Fibroblast of the conjunctiva (primary cell): ENCODE measurements at places on chromosomes 5 and 9.
A peak's percentile ranks its signal among the peaks of the same experiment; 100 is the strongest.

DNA sequence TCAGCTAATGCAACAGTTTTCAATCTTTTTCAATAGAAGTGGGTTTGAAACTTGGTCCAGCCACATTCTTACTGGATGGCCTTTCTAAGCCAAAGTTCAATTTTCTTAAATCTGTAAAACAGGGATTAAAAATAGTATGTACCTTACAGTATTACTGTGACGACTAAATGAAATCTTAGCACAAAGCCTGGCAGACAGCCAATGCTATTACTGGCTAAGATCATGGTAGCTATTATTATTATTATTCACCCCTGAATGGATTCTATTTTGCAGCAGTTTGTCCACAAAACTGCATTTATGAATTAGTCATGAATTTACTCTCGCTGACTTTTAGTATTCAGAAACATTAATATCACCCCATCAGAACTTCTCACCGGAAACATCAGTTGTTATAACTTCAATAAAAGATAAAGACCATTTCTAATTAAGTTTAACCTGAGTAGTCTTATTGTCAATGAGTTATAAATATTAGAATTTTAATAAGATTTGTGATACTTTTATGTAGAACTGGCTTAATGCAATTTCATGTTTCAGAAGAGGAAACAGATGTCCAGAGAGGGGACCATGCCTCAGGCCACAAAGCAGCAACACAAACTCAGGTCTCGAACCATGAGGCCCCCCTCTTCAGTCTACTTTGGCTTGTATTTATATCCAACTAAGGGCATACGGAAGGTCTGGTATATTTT, 468.2 kb downstream of the ARHGEF28 start:
- DNase-seq, result peak; percentile 1

DNA sequence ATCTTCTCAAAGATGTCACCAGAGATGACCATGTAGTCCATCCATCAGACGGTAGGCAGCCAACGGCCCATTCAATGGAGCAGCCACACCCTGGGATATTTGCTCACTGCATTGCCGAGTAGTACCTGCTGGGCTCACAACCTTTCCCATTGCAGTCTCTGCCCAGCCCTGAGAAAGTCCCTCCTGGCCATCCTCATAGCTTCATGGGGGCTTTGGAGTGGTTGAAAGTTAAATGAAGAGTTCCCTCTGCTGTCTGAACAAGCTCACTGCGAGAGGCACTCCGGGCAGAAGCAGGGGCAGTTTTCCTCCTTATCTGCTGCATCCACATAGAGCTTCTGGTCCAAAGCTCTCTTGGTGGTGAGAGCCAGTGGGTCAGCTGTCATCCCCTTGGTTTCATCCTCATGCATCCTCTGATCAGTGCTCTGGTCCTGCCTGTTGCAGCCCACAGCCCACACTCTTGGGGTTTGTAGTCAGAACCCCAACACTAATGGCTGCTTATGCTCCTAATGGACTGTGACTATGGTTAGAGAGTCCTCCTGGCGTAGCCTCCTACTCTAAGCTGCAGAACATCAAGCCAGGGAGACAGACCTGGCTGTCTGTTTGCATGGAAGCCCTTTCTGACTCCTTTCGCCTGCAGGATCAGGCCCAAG, 23.3 kb downstream of the TNFSF8 start:
- no peak for DNase-seq

- DNase-seq, result no peak
Measured at GRCh38 chr5:104817127-104817526, 1254.5 kb upstream of the NUDT12 start.

- DNase-seq, result no peak
Measured at GRCh38 chr5:17096952-17097695, 120.3 kb upstream of the BASP1 start.
